SK-N-DZ (cell line): ENCODE measurements at places on chromosomes 16 and 17.

DNA sequence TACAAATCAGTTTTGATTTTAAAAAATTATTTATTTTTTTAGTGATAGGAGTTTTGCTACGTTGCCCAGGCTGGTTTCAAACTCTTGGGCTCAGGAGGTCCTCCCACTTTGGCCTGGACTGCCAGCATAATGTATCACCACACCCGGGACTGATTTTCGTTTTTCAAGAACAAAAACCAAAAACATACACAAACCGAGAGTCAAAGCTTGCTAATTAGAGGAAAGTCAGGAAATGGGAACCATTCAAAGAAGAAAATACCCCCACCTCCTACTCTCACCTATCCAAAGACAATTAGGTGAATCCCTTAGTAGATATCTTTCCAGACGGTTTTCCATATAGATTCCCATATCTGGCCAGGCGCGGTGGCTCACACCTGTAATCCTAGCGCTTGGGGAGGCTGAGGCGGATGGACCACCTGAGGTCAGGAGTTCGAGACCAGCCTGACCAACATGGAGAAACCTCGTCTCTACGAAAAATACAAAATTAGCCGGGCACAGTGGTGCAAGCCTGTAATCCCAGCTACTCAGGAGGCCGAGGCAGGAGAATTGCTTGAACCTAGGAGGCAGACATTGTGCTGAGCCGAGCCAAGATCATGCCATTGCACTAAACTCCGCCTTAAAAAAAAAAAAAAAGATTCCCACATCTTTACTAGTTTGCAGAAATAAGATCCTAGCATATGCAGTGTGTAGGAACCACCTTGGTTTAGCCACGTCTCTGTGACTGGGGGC, 883 bp upstream of the SPN start:
- no peak for DNase-seq

- DNase-seq = no peak
Measured at GRCh38 chr16:3587547-3588110, 10.4 kb upstream of the NLRC3 start.

GRCh38 chr17:71872843-71873485, 247.9 kb upstream of the SOX9 start:
- no peak for DNase-seq

- no peak for DNase-seq
Measured at GRCh38 chr17:79298799-79299198, 224.2 kb downstream of the ENGASE start.

GRCh38 chr17:1649844-1650501, at the start of gene RILP:
Gene RILP (minus strand): TSS chr17:1649866. CDS start chr17:1649804, 62 bp downstream.
- DNase-seq = no peak

GRCh38 chr16:64153718-64154117, 968.1 kb downstream of the CDH11 start:
- no peak for DNase-seq

DNA sequence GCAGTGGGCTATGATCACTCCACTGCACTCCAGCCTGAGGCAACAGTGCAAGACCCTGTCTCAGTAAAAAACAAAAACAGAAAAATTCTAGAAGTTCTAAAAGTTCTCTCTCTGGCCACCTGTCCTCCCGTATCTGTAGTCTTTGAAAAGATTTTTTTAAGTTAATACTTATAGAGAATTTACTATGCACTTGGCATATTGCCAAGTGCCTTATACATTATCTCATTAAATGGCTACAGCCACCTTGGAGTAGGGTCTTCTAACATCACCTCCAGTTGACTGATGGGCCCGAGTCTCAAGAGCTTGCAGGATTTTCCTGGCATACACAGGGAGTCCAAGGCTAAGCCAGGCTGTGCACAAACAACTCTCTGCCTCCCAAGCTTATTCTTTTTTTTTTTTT, 44.7 kb downstream of the TMEM186 start:
- DNase-seq = no peak

DNA sequence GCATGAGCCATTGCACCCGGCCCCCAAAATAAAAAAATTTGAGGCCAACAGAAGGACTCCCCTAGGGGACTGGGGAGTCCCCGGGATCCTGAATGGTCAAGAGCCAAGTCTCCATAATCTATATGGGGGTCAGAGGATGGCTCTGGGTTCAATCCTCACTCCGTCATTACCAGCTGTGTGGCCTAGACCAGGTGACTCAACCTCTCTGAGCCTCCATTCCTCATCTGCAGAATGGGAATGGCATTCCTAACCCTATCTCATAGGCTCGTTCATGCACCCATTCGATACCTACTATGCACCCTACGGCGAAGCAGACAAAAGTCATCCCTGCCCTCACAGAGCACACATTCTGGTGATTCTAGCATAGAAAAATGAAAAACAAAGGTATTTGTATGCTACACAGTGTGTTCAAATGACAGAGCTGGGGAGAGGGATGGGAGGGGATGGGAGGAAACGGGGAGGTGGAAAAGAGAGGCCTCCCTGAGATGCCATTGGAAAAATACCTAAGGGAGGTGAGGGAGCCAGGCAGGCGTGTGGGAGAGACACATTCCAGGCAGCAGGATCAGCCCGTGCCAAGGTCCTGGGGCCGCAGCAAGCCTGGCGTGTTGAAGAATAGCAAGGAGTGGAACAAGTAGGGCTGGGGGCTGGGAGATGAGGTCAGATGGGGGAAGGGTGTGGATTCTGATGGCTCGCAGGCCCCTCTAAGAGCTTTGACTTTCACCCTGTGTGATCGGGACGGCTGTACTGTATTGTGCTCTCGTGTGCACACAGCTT, 71.2 kb downstream of the RMI2 start:
- no peak for DNase-seq

- no peak for DNase-seq
Measured at GRCh38 chr16:8047736-8048135, 542.6 kb downstream of the TMEM114 start.

DNA sequence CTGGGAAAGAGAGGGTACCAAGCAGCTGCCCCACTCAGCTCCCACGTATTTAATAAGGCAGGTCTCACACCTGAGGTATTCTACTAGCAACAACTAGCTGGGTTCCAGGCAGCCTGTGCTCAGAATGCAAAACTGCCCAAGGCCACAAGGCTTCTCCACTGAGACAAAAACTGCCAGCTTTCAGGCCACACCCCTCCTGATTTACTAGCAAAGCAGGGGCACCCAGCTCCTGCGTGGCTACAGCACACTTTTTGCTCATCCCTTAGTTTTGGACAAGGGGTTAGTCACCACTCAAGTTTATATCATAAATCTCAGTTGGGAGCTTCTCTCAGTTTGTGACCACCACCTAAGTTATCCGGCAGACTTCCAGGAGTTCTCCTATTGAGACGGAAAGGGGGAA, 494.6 kb downstream of the CDH11 start:
- no peak for DNase-seq

DNA sequence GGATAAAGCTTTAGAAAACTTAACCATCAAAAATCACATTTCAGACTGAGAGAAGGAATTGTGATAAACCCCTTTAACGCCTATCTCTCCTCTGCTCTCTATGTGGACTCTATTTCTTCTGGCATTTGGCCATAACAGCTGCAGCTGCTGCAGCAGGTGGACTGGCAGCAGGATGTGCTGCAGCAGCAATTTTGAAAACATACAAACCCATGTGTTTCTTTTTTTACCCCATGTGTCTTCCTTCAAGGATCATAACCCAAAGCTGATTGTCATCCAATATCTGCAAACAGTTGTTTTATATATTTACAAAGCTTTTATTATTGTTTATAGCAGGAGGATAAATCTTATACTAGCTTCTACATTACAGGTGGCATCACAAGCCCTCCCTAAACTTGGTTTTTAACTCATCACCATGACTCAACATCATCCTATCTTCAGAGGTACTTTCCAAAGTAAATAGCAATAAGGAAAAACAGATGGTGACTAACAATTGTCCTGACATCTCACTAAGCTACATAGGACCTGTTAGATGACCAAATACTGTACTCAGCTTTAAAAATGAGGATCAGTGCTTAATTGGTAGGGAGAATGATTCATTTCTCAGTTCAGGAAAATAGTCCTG, 14.5 kb upstream of the KRTAP9-2 start:
- no peak for DNase-seq

DNA sequence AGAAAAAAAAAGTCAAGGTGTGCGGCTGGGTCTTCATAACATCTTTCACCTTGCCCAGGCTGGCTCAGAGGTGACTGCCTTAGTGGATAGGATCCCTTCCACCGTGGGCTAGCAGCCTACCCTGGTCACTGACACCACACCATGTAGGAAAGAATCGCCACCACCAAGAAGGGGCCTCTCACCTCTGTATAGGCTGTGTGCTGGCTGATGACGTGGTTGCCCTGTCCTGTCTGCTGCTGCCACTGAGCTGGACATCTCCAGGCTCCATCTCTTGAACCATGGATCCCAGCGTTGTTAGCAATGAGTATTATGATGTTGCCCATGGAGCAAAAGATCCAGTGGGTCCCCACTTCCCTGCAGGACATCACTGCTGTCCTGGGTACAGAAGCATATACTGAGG, at the start of gene GPR142:
GPR142 (plus strand) TSS at position 301 of the 400 bp plus-strand sequence. CDS start 2,035 bp downstream, outside the sequence.
- DNase-seq = no peak

- no peak for DNase-seq
Measured at GRCh38 chr17:20123209-20123608, 114.0 kb downstream of the SPECC1 start.

GRCh38 chr16:79287424-79287917, 313.1 kb downstream of the MAF start:
- no peak for DNase-seq

- no peak for DNase-seq
Measured at GRCh38 chr17:63571632-63572310, 21.5 kb downstream of the DCAF7 start.

DNA sequence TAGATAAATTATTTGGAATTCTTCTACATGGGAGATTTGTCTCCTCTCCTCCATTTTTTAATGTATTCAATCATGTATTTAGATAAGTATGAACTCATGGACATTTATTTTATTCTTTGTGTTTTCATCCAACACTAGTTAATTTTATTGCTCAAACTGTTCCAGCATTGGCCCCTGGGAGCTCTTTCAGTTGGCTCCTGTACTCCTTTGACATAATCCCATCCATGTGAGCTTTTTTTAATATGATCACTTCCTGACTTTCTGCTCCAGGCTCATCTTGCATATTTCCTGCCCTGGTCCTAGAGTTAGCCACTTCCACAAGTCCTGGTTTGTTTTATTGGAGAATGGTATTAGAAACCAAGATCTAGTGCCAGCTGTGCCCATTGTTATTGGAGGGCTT, 419.0 kb upstream of the CDH11 start:
- no peak for DNase-seq

DNA sequence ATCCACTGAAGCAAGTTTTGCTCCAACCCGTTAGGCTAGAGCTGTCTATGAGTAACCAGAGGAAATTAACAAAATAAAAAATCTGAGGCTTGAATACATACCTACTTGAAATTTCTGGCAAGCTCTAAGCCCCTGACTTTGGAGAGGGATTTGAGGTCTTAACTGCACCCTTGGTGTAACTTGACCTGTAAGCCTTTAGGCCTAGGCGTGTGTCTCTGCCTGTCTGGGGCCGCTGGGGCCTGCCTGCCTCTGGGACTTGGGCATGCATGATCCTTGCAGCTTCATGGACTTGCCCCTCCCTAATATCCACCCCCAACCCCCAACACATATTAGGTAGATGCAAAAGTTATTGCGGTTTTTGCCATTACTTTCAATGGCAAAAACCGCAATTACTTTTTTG, 3.7 kb upstream of the CDC42EP4 start:
- DNase-seq = no peak

DNA sequence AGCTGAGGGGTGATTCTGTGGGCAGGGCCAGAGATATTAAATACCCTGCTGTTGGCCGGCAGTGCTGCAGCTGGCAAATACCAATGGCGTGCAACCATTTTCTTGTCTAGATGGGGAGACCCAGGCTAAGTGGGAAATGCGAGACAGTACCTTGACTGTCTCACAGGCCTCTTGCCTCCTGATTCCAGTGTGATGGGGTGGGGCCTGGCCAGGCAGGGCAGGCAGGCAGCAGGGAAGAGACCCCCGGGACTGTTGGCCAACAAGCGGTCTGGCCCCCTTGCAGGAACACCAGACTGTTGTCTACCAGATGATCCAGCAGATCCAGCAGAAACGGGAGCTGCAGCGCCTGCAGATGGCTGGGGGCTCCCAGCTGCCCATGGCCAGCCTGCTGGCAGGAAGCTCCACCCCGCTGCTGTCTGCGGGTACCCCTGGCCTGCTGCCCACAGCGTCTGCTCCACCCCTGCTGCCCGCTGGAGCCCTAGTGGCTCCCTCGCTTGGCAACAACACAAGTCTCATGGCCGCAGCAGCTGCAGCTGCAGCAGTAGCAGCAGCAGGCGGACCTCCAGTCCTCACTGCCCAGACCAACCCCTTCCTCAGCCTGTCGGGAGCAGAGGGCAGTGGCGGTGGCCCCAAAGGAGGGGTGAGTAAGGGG, 5.7 kb upstream of the CISD3 start:
- no peak for DNase-seq

DNA sequence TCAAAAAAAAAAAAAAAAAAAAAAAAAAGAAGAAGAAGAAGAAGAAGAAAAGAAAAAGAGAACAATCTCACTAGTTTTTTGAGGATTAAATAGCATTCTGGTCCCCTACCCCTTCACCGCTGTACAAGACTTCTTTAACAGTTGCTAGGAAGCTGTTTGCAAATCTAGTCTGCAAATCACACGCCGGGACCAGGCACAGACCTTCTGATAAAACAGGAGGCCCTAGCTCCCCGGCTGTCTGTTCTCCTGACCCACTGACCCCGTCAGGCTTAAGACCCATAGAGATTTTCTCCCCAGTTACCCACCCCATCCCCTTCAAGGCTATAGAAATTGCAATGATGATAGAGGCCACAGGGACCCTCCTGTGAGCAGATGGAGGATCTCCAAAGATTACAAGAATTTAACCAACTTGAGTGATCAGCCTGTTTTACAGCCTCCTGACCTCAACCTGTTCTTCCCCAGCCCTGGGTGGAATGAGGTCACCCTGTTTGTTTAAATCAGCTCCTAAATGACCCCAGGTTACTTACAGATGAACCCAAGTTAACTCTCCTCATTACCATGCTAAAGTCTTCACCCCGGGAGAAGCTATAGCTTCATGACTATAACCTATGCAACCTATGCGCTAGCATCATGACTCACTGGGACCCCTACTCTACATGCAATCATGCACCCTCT, 11.8 kb upstream of the SULT1A1 start:
- DNase-seq = no peak

- no peak for DNase-seq
Measured at GRCh38 chr16:11264155-11264832, 4.8 kb downstream of the TNP2 start.

GRCh38 chr17:43211123-43211479, 574 bp upstream of the TMEM106A start:
- no peak for DNase-seq
